ENCODE measurements at places on chromosomes 1 and 21.

GRCh38 chr1:201016211-201016651 is 7.3 kb downstream of the KIF21B start:
- DNase-seq, result no peak

- no peak for DNase-seq
Observed at GRCh38 chr1:205240118-205240517, 12.4 kb downstream of the TMCC2 start.

GRCh38 chr1:220527279-220527907 is 543 bp upstream of the MARK1 start:
- DNase-seq, result peak; percentile 34

- no peak for DNase-seq
Observed at GRCh38 chr1:101150266-101150665, 86.6 kb upstream of the S1PR1 start.

DNA sequence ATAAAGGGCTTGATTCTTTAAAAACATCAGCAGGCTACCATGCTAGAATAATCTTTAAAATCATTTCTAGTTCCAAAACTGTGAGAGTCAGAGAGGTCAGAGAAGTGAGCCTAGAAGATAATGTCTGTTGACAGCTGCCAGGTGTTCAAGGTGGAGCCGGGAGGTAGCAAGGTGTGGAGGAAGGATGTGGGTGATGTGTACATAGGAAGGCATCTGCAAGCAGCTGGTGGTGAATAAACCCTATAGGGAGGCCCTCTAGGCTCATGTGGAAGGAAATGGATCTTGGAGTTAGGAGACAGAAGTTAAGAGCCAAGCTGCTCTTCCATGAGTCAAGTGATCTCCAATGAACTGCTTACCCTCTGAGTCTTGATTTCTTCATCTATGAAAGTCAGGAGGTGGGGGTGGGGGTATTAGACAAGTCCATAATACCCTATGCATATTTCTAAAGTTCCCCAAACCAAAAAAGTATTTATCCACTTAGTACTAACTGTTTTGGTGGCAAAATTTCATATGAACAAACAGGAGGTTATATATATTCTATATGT is 266.3 kb downstream of the RHOU start:
- DNase-seq, result no peak

GRCh38 chr1:233759665-233760064 is 144.8 kb upstream of the SLC35F3 start:
- no peak for DNase-seq

DNA sequence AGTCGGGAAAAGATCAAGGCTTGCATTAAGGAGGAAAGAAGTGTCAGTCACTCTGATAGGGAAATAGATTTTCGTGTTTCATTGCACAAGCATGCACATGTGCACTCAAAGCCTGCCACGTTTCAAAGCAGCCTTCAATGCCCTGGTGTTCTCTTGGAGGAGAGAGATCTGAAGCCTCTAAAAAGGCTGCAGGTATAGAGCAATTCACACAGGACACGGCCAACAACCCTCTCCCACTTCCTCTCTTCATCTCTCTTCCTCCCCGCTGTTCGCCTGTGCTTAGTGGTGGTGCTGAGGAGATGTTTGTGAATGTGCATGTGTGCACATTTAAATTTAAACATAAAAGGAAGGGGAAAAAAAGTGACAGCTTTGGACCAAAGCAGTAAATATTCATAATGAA is 117.7 kb downstream of the NUF2 start:
- no peak for DNase-seq

GRCh38 chr1:244955661-244956060 is 91.3 kb upstream of the HNRNPU start:
- DNase-seq, result no peak

DNA sequence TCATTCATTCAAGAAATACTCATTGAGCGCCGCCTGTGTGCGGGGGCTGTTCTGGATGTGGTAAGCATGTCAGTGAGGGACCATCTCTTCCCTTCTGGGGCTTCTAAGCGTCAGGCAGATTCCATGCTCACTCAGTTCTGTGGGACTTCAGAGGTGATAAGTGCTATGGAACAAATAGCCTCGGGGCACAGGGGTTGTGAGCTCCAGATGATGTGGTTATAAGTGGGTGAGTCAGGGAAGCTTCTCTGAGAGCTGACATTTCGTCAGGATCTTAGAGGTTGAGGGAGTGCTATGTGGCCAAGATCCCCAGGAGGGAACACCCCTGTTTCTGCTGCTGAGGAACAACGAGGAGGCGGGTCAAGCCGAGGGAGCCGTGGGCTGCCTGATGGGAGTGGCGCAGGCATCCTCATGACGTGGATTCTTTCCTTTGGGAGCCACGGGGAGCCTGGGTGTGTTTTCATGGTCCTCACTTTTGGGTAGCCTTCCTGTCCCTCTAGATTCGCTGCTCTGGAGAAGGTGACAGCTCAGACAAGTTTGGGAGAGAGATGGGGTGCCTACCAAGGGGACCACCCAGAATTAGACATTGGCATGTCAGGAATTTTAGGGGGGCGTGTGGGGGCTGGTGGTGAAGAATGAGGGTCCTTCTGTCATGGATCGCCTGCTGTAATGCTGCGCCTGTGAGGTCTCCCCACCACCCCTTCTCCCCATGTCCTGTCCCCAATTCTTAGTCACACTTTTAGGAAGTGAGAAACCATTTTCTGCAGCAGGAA is 38.5 kb downstream of the HUNK start:
- no peak for DNase-seq

DNA sequence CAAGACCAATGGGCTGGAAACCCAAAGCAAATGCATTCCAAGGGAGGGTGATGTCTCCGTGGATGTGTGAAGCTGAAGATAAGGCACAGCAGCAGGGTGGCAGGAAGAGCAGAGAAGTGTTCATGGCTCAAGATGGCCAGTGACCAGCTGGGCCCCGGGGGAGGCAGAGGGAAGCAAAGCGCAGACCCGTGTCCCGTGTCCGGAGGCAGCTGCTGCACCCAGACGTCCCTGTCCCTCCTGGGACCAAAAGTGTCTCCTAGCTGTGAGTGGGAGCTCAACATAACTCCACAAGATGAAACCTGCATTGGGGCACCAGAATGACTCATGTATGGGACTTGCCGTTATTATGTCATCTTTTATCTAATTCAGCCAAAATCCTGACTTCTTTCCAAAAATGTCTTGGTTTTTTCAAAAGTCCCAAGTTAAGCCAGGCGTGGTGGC is 118.2 kb downstream of the RIPK4 start:
- DNase-seq, result no peak

- DNase-seq, result no peak
Observed at GRCh38 chr1:164562947-164563520, 4.0 kb downstream of the PBX1 start.

DNA sequence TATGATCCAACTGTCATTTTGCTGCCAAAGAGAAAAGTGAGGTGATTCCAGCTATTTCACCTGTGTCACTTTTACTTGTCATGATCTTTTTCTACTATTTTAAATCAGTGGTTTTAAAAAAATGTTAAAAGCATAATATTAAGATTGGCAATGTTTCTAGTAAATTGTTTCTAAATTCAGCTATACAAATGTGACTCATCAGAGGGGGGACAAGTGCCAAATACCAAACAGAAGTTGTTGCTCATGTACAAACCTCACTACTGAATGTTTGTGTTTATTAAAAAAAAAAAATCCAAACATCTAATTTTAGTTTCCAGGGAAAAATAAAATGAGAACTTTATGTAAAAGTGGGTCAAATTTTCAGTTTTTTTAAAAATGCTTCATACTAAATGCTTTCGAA is 346.2 kb upstream of the SNX7 start:
- DNase-seq, result no peak

- DNase-seq, result peak; percentile 18
Observed at GRCh38 chr1:229155472-229155871, 115.4 kb upstream of the RAB4A start.

DNA sequence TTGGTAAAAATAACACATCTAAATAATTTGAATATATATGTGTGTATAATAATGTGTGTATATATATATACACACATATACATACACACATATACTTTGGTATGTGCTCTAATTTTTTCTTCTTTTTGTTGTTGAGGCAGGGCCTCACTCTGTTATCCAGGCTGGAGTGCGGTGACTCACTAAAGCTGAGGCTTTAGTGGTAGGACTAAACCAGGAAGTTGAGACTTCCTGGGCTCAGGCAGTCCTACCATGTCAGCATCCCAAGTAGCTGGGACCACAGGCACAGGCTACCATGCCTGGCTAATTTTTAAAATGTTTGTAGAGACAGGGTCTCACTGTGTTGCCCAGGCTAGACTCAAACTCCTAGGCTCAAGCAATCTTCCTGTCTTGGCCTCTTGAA is 46.7 kb upstream of the CXADR start:
- DNase-seq, result no peak

DNA sequence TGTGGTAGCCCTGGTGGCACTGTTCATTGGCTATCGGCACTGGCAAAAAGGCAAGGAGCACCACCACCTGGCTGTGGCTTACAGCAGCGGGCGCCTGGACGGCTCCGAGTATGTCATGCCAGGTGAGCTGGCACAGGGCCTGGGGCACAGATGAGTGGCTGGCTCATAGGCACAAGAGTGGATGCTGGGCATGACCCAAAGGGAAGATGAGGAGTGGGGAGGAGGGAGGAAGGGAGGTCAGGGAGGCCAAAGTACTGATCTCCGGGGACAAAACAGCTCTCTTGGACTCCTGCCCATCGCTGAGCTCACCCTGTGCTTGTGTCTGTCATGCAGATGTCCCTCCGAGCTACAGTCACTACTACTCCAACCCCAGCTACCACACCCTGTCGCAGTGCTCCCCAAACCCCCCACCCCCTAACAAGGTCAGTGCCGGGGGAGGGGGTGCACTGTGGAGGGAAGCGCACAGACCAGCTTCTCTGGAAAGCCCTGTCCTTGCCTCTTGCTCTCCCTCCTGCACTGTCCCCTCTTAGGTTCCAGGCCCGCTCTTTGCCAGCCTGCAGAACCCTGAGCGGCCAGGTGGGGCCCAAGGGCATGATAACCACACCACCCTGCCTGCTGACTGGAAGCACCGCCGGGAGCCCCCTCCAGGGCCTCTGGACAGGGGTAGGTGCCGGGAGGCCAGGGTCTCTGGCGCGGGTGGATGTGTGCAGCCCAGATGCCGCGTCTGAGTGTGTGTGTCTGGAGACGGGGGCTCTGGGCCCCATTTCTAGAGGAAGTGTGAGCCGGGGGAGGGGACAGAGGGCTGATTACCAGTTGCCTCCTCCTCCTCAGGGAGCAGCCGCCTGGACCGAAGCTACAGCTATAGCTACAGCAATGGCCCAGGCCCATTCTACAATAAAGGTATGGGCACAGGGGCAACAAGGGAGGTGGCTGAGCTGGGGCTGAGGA is 7.3 kb upstream of the LRRC71 start:
- DNase-seq, result no peak

GRCh38 chr1:8323706-8324105 is 5.8 kb downstream of the SLC45A1 start:
- no peak for DNase-seq

DNA sequence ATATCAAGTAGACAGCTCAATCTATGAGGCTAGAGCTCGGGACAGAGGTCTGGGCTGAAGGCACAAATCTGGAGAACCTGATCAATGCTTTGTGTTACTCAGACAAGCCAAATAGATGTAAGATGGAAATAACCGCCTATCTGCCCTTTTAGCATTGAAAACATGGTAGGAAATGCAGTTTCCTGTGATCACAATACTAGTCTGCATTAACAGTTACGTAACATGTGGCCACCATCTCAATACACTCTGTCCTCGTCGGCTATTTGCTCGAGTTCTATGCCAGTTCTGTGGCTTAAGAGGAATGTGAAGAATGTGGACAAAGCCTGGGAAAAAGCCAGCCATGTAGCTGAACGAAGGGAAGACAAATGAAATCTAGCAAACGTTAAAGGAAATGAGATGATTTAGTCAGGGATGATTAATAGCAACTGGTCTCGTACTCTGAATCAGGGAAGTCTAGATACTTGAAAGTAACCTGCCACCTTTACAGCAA is 73.3 kb downstream of the HSF2BP start:
- DNase-seq, result no peak

GRCh38 chr1:94883691-94884090 is 43.2 kb downstream of the CNN3 start:
- peak; percentile 9 for DNase-seq

DNA sequence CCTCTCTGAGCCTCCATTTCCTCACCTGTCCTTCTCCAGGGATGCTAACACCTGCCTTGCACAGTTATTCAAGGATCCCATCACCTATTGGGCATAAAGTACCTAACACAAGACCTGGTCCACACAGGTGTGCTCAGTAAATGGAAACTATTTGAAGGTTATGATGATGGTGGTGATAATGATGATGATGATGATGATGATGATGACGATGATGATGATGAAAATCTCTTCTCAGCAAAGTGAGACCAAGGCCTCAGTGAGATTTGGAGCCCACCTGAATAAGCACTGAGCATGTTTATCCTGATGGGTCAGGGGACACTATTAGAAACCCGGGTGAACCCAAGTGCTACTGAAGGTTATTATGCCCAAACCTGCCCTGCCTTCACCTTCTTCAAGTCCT is 100.7 kb downstream of the DMRTA2 start:
- DNase-seq, result no peak

DNA sequence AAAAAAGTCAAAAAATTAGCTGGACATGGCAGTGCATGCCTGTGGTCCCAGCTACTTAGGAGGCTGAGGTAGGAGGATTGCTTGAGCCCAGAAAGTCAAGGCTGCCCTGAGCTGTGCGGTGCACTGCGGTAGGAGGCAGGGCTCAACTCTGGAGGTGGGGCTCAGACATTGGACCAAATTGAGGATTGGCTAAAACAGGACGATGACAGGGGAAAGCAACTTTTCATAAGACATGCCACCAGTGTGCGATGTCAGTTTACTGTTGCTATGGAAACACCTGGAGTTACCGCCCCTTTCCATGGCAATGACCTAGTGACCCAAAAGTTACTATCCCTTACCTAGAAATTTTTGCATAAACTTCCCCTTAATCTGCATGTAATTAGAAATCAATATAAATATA is 85.3 kb downstream of the DISP3 start:
- no peak for DNase-seq

- peak; percentile 76 for DNase-seq
Observed at GRCh38 chr1:20194757-20195461, 8.6 kb upstream of the PLA2G2C start.

DNA sequence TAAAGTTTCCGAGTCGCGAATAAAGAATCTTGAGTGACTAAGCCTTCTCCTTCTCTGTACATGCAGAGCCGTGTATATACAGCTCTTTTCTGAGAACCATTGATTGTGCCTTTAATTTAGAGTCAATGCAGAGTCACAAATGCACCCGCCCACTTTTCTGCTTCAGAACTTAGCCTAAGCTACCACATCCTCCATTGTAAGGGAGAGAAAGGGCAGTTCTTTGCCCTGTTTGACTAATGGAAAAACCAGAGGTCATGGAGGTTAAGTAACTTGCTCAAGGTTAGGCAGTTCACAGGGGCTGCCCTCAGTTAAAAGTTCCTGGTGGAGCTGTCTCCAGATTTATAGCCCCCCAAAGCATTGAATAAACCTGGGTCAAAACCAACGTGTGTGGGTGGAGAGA is 139.6 kb downstream of the TOMM20 start:
- no peak for DNase-seq

- DNase-seq, result no peak
Observed at GRCh38 chr1:221089803-221090202, 210.6 kb downstream of the HLX start.

GRCh38 chr1:28247612-28248272 is 11.6 kb upstream of the SESN2 start:
- no peak for DNase-seq
